ENCODE measurements at places on chromosomes 5 and 9. TPM values are rescaled to one million over a fixed set of nuclear protein-coding genes. Genes with fewer than 3 reads are reported as not detected.

- no peaks in the 10 kb centered on the region for H3K36me3 ChIP-seq
- H3K4me1 ChIP-seq, result no peaks in the 10 kb centered on the region
- no peaks in the 10 kb centered on the region for H3K27me3 ChIP-seq
- no peak overlapping the region for H3K27ac ChIP-seq
Measured at GRCh38 chr5:59098743-59099142, 515.9 kb downstream of the RAB3C start.

The ELOVL7 gene
- 10.9 TPM for total RNA-seq

- no peaks in the 10 kb centered on the region for H3K27me3 ChIP-seq
- DNase-seq, result no peak
- H3K4me1 ChIP-seq, result no peaks in the 10 kb centered on the region
- no peak overlapping the region for H3K27ac ChIP-seq
- H3K4me3 ChIP-seq, result no peak overlapping the region
- H3K36me3 ChIP-seq, result no peaks in the 10 kb centered on the region
Measured at GRCh38 chr5:127010362-127010761, 20.0 kb downstream of the MARCHF3 start.

DNA sequence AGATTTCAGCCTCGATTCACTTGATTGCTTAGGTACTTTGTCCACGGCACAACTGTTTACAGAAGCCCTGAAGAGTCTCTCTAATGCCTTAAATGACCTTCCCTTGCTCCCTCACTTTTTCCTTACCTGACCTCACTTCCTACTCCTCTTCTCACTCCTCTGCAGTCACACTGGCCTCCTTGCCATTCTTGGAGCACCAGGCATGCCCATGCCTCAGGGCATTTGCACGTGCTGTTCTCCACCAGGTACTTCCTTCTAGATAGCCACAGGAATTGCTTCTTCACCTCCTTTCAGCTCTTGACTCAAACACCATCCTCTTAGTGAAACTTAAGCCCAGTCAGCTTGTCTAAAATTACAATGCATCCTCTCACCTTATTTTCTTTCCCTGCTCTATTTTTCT, 52.4 kb upstream of the TRAF1 start:
- no peaks in the 10 kb centered on the region for H3K36me3 ChIP-seq
- no peaks in the 10 kb centered on the region for H3K4me1 ChIP-seq
- no peak for DNase-seq
- no peaks in the 10 kb centered on the region for H3K27me3 ChIP-seq

DNA sequence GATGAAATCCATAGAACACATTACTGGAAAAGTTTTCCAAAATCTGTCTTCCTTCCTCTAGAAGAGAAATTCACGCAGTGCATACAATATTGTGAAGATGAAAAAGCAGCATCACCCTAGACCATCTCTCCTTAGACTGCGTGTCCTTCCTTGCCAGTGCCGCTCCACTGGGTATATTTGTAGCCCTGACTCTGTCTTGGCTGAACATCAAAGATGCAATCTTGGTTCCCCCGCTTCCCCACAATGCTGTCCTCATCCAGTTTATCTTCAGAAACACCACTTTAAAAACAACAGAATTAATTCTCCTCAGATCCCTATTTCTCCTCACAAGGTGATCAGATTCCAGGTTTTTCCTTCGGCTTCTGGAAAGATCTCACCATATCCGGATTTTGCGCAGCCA, 53.9 kb downstream of the ROR2 start:
- peaks cover 24% of the 10 kb centered on the region for H3K4me1 ChIP-seq
- no peak for DNase-seq
- no peaks in the 10 kb centered on the region for H3K27me3 ChIP-seq
- H3K4me3 ChIP-seq, result no peak overlapping the region
- H3K36me3 ChIP-seq, result no peaks in the 10 kb centered on the region

DNA sequence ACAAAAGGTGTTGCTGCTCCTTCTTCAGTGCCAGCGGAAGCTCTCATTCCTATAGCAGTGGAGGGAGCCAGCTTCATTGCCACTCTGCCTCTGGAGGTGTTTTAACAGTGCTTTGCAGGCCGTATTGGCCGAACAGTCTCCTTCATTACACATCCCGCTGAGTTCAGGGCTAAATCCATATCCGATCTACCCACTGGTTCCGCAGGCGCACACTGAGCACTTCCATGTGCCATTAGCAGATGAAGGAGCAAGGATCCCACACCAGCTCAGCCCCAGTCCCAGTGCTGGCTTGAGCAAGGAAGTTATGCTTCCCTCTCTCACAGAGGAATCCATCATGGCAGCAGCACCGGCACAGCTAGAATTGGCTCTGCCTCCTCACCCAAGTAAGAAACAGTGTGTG, 121.2 kb upstream of the IRX2 start:
- no peaks in the 10 kb centered on the region for H3K4me1 ChIP-seq
- DNase-seq, result no peak
- no peaks in the 10 kb centered on the region for H3K36me3 ChIP-seq
- no peak overlapping the region for H3K27ac ChIP-seq
- H3K4me3 ChIP-seq, result no peak overlapping the region

DNA sequence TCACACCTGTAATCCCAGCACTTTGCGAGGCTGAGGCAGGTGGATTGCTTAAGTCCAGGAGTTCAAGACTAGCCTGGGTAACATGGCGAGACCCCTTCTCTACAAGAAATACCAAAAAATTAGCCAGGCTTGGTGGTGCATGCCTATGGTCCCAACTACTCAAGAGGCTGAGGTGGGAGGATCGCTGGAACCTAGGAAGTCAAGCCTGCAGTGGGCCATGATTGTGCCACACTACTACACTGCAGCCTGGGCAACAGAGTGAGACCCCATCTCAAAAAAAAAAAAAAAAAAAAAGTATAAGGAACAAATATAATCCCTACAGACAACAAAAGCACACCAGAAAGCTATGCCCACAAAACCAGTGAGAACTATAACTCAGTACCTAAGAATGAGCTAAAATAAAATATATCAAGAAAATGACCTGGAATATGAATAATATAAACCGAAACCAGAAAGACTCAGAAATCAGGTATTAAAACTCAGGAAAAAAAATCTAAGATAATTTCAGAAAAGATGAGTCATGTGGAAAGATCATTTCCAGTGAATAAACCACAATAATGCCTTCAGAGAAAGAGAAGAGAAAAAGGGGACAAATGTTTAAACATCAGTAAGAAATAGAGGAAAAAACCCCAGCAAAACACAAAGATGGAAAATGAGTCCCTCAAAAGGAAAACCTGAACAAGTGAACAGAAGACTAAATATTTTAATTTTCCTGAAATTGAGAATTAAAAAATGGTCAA, 57.4 kb downstream of the GOLPH3 start:
- no peak overlapping the region for H3K27ac ChIP-seq
- DNase-seq, result no peak
- H3K4me1 ChIP-seq, result peaks cover 6% of the 10 kb centered on the region
- no peak overlapping the region for H3K4me3 ChIP-seq

The TBC1D2 gene
- 107 TPM for total RNA-seq

GRCh38 chr5:75185763-75186162, 50.9 kb downstream of the ANKRD31 start:
- H3K27ac ChIP-seq, result no peak overlapping the region
- H3K36me3 ChIP-seq, result no peaks in the 10 kb centered on the region
- DNase-seq, result no peak
- H3K27me3 ChIP-seq, result no peaks in the 10 kb centered on the region
- no peaks in the 10 kb centered on the region for H3K4me1 ChIP-seq

The PAIP2 gene
- total RNA-seq, result 73.9 TPM

DNA sequence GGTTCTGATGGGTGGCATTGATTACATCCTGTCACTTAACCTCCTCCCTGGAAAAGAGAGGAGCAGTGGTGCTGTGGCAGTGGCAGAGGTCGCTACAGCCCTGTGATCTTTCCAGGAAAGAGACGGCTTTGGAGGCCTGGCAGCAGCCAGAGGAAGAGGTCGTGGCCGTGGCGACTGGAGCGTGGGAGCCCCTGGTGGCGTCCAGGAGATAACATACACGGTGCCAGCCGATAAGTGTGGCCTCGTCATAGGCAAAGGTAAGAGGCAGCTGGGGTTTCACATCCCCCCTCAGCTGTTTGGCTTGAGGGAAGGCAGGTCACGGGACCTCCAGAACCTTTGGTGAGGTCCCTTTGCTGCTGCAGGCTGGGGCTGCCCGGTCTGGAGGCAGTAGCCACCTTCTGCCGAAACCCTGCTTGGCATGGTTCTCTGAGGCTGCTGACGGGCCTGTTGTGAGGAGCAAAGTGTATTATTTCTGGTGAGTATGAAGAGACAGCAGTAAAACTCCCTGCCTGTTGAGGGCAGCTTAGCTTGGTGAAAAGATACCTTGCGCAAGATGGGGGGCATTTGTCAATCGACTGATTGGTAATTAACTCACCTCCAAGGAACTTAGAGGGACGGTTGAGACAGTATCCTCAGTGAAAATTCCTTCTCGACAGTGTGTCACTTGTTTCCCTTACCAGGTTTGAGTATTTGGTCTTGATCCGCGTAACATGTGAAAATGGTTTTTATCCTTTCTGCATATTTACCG, 38.0 kb upstream of the PRDM12 start:
- no peak overlapping the region for H3K27ac ChIP-seq
- no peaks in the 10 kb centered on the region for H3K4me1 ChIP-seq
- H3K4me3 ChIP-seq, result no peak overlapping the region
- DNase-seq, result no peak

DNA sequence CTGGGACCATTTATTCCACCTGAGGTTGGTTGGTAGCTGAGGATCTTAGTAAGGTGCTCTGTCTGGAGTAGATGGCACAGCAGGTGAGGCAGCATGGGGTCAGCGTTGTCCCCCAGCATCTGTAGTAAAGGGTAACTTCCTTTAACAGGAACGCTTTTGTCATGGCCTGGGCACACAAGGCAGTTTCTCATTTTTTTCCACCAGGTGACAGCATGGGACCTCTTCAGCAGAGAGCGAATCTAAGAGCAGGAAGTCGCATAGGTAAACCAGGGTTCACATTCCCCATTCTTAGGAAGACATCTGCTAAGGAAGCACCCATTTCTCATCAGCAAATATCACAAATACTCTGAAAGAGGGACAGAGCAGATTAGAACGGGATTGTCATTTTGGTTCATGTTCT, 56.5 kb downstream of the GPR107 start:
- no peak for DNase-seq
- H3K4me3 ChIP-seq, result no peak overlapping the region
- no peaks in the 10 kb centered on the region for H3K27me3 ChIP-seq
- H3K4me1 ChIP-seq, result no peaks in the 10 kb centered on the region

GRCh38 chr9:112433499-112434392, 52.9 kb upstream of the KIAA1958 start:
- DNase-seq, result no peak
- H3K27ac ChIP-seq, result no peak overlapping the region
- H3K36me3 ChIP-seq, result peaks cover 5% of the 10 kb centered on the region
- H3K4me3 ChIP-seq, result no peak overlapping the region
- H3K4me1 ChIP-seq, result no peaks in the 10 kb centered on the region

- no peak overlapping the region for H3K27ac ChIP-seq
- no peak overlapping the region for H3K4me3 ChIP-seq
- H3K4me1 ChIP-seq, result no peaks in the 10 kb centered on the region
- H3K27me3 ChIP-seq, result no peaks in the 10 kb centered on the region
- H3K36me3 ChIP-seq, result no peaks in the 10 kb centered on the region
Measured at GRCh38 chr9:28502189-28502588, 928.9 kb upstream of the C9orf72 start.

Measured in left lung (tissue), 14 donors.